Activated T-helper 2 cell treated with anti-CD3 and anti-CD28 coated beads, Interferon-gamma antibody, Interleukin-2, Interleukin-4, amounts not matched to agents 10 μg/mL and 5 μg/mL and 100 μg/mL, durations not matched to agents 14 hours and 24 hours and 36 hours (primary cell): ENCODE measurements at places on chromosomes 5 and 9.

GRCh38 chr9:68793605-68794343 lies 88.7 kb downstream of the PIP5K1B start:
- peak; percentile 33 for DNase-seq

GRCh38 chr5:131545845-131546244 lies 89.2 kb downstream of the RAPGEF6 start:
- DNase-seq, result no peak

- no peak for DNase-seq
Observed at GRCh38 chr5:65440456-65440855, 41.3 kb downstream of the ADAMTS6 start.

DNA sequence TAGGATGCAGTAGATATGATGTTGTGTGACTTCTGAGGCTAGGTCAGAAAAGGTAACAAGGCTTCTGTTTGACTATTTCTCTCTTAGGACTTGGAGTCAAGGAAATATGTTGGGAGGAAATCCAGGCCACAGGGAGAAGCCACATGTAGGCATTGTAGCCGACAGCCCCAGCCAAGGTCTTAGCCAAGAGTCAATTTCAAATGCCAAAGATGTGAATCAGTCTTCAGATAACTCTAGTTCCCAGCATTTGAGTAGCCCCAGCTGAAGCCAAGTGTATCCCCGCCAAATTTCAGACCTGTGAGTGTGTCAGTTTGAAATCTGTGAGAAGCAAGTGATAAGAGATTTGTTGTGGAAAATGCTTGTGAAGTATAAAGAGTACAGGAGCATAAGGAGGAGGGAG lies 38.1 kb upstream of the ISL1 start:
- DNase-seq, result no peak
